ENCODE measurements at places on chromosomes 3 and 15.

- no peak for DNase-seq
These were observed 1.9 kb downstream of the RTP4 start for GRCh38 chr3:187370051-187370450.

DNA sequence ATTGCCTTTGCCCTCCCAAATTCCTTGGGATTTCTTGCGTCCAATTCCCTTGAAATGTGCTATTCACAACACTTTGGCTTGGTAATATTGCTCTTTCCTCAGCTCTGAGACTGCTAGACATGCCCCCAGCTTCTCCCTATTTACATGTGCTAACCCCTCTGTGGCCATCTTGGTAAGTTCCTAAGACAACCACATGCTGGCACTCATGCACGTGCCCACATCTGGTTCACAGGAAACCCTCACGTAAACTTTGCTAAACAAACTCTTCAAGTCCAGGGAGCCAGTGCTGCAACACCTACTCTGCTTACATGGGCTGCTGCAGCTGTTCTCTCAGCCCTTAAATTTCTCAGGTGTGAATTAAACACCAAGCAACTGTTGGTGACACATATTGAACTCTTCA is 121.8 kb downstream of the ADAMTSL3 start:
- no peak for DNase-seq

DNA sequence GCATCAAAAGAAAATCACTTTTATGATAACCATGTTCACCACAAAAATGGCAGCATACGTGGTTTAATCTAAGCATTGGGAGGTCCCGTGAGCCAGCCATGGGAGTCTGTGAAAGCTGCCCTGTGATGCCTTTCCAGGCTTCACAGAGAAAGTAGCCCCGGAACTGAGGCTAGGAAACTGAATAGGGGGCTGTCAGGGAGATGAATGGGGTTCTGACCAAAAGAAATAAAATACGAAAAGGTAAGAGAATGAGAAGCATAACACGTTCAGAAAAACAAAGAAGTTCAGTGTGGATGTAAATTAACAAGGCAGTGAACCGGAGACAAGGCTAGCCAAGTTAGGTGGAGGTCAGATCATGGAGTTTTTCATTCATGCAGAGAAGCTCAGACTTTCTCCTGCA is 118.9 kb downstream of the ANXA2 start:
- no peak for DNase-seq

GRCh38 chr3:157501863-157502262 is 1.4 kb downstream of the VEPH1 start:
- DNase-seq = no peak

DNA sequence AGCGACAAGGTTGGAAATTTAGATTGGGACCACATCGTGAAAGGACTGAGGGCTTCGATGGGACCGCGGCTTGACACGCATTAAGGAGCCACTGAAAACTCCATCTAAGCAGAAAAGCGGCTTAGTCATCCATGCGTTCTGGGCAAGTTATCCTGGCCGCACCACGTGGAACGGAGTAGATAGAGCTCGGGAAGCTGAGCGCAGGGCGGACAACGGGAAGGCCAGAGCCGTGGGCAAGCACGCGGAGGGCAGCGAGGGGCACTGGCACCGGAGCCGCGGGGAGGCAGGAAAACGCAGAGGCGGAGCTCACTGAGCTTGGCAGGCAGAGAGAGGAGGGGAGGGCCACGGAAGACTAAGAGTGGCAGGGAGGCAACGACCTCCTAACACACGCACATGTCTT is 61.3 kb upstream of the VGLL4 start:
- no peak for DNase-seq

GRCh38 chr3:72848703-72849081 is 447 bp upstream of the SHQ1 start:
- no peak for DNase-seq
